Activated CD8-positive, alpha-beta T cell treated with anti-CD3 and anti-CD28 coated beads, Interleukin-2, amount 10 ng/mL, durations not matched to agents 7 days and 5 days (primary cell): ENCODE measurements at places on chromosomes 16 and 17. TPM values are rescaled to one million over a fixed set of nuclear protein-coding genes. Genes with fewer than 3 reads are reported as not detected.

SECTM1 gene
- 0.92 TPM for total RNA-seq

SOX15 gene
- 0.29 TPM for total RNA-seq

SLC6A4 gene
- 0.10 TPM for total RNA-seq

KRTAP9-8 gene
- total RNA-seq = not detected

TSPAN10 gene
- total RNA-seq = 1.2 TPM

RILP gene
- 6.5 TPM for total RNA-seq

STX1B gene
- total RNA-seq = 1.7 TPM

TENT4B gene
- 18.0 TPM for total RNA-seq

GRCh38 chr16:68197250-68197649, 38.7 kb downstream of the ESRP2 start:
- no peaks in the 10 kb centered on the region for H3K27me3 ChIP-seq
- no peak for DNase-seq
- H3K4me3 ChIP-seq = no peak overlapping the region

DNA sequence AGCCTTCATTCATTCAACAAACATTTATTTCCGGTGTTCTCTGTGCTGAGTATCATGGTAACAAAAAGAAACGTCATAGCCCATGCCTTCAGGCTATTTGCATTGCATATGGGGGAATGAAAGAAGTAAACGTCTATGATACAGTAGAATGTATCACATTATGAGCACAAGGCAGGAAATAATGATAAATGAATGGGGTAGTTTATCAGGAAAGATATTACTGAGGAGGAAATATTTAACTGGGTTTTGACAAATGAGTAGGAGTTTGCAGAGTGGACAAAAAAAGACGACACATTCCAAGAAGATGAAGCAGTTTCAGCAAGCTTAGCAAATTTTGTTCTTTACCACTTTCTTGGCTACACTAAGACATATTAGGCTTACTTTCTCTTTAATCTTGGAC, 1.3 kb upstream of the KRTAP4-7 start:
- H3K27me3 ChIP-seq = peaks cover 10% of the 10 kb centered on the region
- no peaks in the 10 kb centered on the region for H3K4me1 ChIP-seq
- DNase-seq = no peak
- H3K4me3 ChIP-seq = no peak overlapping the region

DNA sequence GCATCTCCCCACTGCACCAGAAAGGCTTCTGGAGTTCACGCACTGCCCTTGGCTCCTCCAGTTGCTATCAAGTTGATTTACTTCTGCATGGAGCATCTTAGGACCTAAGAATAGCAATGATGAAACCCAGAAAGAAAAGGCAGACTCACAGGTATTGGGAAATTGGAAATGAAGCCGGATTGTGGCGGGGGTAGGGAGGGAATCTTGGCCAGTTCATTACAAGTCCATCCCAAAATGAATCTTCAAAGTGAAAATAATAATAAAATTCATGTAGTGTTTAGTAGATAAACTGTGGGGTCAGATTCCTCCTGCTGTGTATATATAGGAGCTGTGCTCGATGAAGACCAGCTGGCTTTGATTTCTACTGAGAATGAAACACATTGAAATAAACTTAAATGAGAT, 33.7 kb downstream of the TEKT3 start:
- DNase-seq = no peak
- peaks cover 4% of the 10 kb centered on the region for H3K27me3 ChIP-seq
- no peaks in the 10 kb centered on the region for H3K36me3 ChIP-seq
- no peak overlapping the region for H3K4me3 ChIP-seq

- no peak overlapping the region for H3K4me3 ChIP-seq
- peaks cover 11% of the 10 kb centered on the region for H3K27me3 ChIP-seq
- peaks cover 16% of the 10 kb centered on the region for H3K4me1 ChIP-seq
- H3K27ac ChIP-seq = no peak overlapping the region
Measured at GRCh38 chr17:6498901-6499540, 54.8 kb downstream of the PIMREG start.

- peaks cover 45% of the 10 kb centered on the region for H3K27me3 ChIP-seq
- peak overlapping the region; percentile 33 for H3K27ac ChIP-seq
- H3K4me3 ChIP-seq = peak overlapping the region; percentile 70
Measured at GRCh38 chr17:77280304-77281121, 139.7 kb downstream of the SEC14L1 start.

DNA sequence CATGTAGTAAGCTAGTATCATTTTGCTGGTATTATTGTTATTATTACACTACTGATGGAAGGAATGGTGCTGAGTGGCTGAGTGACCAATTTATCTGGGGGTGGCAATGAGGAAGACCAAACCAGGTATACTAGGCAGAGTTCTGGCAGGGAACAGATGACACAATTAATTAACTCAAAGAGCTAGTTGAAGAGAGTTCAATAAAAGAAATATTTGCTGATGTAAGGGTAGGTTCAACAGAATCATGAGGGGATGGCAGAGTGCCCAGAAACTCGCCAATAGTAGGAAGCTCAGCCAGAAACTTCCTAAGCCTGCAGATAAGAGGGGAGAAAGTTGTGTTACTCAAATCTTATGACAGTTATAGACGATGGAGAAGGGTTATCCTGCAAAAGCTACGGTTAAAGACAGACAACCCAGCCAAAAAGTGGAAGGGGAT, 352.5 kb downstream of the KCNJ2 start:
- H3K36me3 ChIP-seq = no peaks in the 10 kb centered on the region
- no peak for DNase-seq

DNA sequence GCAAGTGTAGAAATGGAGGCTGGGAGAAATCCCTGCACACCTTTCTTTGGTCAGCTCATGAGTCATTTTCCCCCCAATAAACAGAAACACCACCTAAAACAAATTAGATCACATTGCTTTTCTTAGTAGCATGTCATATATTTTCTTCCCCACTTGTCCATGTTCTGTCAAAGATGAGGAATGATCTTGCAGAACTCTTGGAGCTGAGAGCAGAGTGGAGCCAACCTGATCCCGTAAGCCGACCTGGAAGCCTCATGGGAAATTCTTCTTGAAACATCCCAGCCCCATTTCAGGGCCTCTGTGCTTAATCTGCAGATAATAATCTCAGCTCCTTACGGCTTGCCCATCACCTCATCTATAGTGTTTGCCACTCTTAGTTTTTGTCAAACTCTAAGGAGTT, 284.6 kb upstream of the ELAC2 start:
- H3K27me3 ChIP-seq = no peaks in the 10 kb centered on the region
- H3K4me1 ChIP-seq = no peaks in the 10 kb centered on the region
- no peak overlapping the region for H3K27ac ChIP-seq
- no peak overlapping the region for H3K4me3 ChIP-seq
- no peak for DNase-seq

- H3K27me3 ChIP-seq = peaks cover 50% of the 10 kb centered on the region
- no peak for DNase-seq
- no peak overlapping the region for H3K27ac ChIP-seq
- no peaks in the 10 kb centered on the region for H3K4me1 ChIP-seq
- H3K36me3 ChIP-seq = no peaks in the 10 kb centered on the region
Measured at GRCh38 chr16:86299882-86300610, 210.3 kb upstream of the FOXF1 start.

DNA sequence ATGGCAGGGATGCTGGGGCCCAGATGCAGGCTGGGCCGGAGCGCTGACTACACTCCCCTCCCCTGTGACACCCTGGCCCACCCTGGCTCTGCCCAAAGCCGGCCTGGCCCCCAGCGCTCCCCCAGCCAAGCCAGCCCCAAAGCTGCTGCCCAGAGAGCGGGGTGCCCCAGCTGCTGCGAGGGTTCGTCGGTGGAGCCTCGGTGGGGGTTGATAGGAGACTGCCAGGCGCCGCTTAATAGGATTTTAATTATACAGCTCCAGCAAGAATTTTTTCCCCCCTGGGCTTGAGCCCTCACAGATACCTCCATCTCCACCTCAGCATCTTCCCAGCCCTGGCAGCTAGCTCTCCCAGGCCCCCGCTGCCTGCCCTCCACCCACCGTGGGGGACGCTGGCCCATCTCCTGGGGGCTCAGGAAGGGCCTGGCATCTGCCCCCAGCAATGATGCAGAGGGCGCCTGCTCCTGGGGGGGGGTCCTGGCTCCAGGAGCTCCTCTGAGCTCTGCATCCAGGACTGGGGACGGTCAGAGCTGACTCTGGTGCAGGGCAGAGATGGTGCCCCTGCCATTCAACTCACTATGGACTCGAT, 36.8 kb upstream of the DLX4 start:
- no peaks in the 10 kb centered on the region for H3K4me1 ChIP-seq
- H3K36me3 ChIP-seq = no peaks in the 10 kb centered on the region
- peaks cover 15% of the 10 kb centered on the region for H3K27me3 ChIP-seq
- no peak for DNase-seq
- H3K27ac ChIP-seq = no peak overlapping the region
- no peak overlapping the region for H3K4me3 ChIP-seq

DNA sequence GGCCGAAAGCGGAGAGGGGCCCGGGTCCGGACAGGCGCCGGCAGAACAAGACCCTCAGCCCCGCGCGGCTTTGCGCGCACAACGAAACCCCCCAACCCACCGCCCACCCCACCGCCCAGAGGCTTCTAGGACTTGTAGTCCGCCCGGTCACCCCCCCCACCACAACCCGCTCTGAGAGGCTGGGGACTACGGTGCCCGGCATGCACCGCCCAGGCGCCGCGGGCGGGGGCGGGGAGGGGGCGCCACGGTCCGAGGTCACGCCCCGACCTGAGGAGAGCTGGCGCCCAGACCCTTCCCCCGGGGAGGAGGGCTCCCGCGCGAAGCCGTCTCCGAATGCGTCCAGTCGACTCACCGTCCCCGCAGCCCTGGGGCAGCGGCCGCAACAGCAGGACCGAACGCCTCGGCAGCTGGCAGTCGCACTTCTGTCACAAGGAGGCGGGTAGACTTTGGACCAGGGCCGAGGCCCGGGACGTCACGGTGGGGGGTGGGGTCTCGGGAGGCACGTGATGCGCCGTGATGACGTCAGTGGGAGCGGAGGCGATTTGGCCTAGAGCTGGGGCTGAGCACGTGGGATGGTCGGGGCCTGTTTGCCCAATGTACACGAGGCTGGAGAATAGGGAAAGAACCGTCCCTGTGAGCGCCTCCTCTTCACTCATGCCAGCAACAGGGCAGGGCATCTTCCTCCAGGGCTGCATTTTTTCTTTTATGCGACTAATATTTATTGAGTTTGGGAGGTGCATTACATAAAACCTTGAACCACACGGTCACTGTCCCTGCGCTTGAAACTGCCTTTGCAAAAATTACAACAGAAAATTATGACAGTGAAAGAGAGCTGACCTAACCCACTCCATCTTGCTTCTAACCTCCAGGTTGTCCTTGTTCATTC, at the start of gene CDIP1:
Gene CDIP1 (minus strand): TSS at position 424 of the 886 bp plus-strand sequence. CDS start 24,643 bp downstream, outside the sequence.
- peaks cover 29% of the 10 kb centered on the region for H3K36me3 ChIP-seq
- peak within 1 kb of the TSS; percentile 84 for H3K27ac ChIP-seq
- H3K27me3 ChIP-seq = no peaks in the 10 kb centered on the region
- DNase-seq = peak; percentile 97
- peaks cover 36% of the 10 kb centered on the region for H3K4me1 ChIP-seq

- no peaks in the 10 kb centered on the region for H3K36me3 ChIP-seq
- H3K27me3 ChIP-seq = no peaks in the 10 kb centered on the region
- H3K4me3 ChIP-seq = no peak overlapping the region
Measured at GRCh38 chr16:5498562-5498961, 401.0 kb upstream of the EEF2KMT start.

- no peaks in the 10 kb centered on the region for H3K36me3 ChIP-seq
- no peak for DNase-seq
- no peak overlapping the region for H3K27ac ChIP-seq
- H3K4me1 ChIP-seq = peaks cover 8% of the 10 kb centered on the region
Measured at GRCh38 chr17:17505610-17506171, 9.5 kb upstream of the RASD1 start.

DNA sequence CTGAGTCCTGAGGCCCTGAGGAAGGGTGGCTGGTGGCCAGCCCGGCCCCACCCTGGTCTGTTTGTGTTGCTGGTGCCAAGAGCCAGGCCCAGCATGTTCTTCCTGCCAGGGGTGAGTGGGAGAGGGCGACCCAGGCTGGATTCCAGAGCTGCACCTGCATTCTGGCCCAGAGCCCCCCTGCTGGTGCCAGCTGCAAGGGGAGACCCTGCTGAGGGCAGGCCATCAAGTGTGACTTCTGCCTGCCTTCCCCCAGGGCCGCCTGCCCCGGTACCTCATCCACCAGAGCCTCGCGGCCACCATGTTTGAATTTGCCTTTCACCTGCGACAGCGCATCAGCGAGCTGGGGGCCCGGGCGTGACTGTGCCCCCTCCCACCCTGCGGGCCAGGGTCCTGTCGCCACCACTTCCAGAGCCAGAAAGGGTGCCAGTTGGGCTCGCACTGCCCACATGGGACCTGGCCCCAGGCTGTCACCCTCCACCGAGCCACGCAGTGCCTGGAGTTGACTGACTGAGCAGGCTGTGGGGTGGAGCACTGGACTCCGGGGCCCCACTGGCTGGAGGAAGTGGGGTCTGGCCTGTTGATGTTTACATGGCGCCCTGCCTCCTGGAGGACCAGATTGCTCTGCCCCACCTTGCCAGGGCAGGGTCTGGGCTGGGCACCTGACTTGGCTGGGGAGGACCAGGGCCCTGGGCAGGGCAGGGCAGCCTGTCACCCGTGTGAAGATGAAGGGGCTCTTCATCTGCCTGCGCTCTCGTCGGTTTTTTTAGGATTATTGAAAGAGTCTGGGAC, 2.4 kb upstream of the TCAP start:
- H3K27ac ChIP-seq = no peak overlapping the region
- H3K27me3 ChIP-seq = peaks cover 11% of the 10 kb centered on the region
- H3K4me1 ChIP-seq = peaks cover 21% of the 10 kb centered on the region
- no peak overlapping the region for H3K4me3 ChIP-seq
- DNase-seq = no peak
- H3K36me3 ChIP-seq = peaks cover 21% of the 10 kb centered on the region

GRCh38 chr17:15928286-15928785, 16.6 kb upstream of the ADORA2B start:
- no peak overlapping the region for H3K4me3 ChIP-seq
- peaks cover 29% of the 10 kb centered on the region for H3K27me3 ChIP-seq
- H3K36me3 ChIP-seq = no peaks in the 10 kb centered on the region

GRCh38 chr17:63659850-63660249, 37.6 kb downstream of the MAP3K3 start:
- no peaks in the 10 kb centered on the region for H3K27me3 ChIP-seq
- DNase-seq = no peak
- H3K27ac ChIP-seq = no peak overlapping the region

DNA sequence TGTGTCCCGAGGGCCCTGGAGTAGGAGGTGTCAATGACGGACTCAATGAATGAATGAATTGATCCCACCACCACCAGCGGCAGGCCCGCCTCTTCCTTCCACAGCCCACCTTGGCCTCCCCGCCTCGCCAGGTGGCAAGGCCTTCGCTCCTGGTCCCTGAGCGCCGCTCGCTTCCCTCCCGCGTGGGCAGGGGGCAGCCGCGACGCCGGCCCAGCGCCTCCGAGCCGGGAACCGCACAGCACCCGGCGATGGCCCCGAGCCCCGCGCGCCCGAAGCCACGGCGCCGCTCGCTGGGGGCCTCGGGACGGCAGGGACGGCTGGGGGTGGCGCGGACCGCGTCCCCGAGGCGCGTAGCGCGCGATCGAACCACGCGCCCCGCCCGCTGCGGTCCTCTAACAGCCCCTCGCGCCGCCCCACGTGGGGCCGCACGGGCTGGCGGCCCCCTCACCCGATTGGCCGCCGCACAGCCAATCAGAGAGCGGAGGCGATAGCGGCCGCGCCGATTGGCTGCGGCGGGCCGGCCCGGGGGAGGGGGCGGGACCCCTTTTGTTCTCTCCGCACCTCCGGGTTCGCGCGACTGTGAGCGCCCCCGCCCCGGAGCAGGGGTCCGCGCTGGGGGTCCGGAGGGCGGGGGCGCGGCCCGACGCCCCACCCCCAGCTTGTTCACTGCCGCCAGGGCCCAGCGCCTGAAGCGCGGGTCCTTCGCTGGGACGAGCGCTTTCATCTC, 31.4 kb downstream of the ACTG1 start:
- H3K4me3 ChIP-seq = peak overlapping the region; percentile 52
- peak; percentile 57 for DNase-seq
- peaks cover 21% of the 10 kb centered on the region for H3K4me1 ChIP-seq
